Activated CD4-positive, alpha-beta memory T cell treated with anti-CD3 and anti-CD28 coated beads for 36 hours (primary cell): ENCODE measurements at places on chromosomes 1 and 21.

- no peak for DNase-seq
These were observed 104.0 kb downstream of the BRINP2 start for GRCh38 chr1:177274687-177275211.

DNA sequence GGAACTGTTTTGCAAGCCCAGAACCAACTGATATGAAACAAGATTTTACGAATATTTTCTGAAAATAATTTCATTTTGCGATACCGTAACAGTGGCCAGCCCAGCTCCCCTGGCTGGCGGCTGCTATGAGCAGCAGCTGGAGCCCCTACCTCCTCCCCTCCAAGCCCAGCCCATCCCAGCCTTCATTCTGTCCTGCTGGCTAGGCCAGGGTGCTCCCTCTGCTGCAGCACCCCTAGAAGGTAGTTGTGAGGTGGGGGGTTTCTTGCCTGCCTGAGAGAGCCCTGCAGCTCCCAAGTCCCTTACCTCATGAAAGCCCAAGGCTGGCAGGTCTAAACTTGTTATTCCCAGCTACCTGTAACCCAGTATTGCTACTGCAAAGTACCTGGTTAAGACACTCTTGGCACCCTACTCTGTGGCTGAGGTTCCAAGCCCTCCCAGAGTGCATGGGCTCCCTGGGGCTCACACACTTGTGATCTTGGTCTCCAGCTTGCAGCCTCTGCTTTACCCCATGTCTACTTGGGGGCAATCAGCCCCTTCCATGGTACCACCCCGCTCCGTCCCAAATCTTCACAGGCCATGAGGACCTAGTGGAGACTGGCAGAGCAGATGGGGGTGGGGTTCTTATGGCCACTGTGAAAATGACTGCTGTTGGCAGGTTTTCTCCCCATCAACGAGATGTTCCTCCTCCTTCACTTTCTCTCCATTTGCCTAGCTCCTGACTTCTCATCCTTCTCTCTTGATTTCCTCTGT lies 239.8 kb downstream of the TRABD2B start:
- DNase-seq = no peak

DNA sequence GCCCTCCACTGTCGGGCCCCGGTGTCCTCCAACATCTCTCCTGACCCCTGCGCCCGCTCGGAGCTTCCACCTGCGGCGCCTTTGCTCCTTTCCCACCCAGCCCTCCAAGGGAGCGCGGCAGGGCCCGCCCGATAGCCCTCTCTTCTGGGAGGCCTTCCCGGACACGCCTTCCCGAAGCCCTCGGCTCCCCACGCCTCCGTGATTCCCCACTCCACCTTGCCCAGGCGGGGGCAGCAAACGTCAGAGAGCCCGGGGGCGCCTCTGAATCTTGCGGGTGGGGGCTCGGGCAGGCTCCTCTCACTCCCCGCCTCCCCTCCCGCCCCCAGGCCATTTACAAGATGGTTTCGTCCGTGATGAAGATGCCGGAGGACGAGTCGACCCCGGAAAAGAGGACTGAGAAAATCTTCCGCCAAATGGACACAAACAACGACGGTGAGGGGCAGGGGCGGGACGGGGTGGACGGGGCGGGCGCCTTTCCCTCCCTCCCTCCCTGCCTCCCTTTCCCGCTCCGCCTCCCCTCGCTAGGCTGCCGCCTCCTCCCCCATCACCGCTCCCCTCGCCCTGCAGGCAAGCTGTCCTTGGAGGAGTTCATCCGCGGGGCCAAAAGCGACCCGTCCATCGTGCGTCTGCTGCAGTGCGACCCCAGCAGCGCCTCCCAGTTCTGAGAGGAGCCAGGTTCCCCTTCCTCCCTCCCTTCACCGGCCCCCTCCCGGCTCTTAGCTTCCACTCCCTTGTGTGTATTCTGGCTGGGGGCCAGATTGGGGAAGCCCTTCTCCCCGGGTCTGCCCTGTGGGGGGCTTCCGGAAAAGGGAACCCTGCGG lies 7.1 kb downstream of the HPCA start:
- DNase-seq = peak; percentile 29

- peak; percentile 48 for DNase-seq
These were observed 41.7 kb downstream of the ITPKB start for GRCh38 chr1:226697151-226697928.

- no peak for DNase-seq
These were observed 8.6 kb downstream of the RIIAD1 start for GRCh38 chr1:151729966-151730291.

- no peak for DNase-seq
These were observed 12.0 kb upstream of the BGLAP start for GRCh38 chr1:156229809-156230472.

DNA sequence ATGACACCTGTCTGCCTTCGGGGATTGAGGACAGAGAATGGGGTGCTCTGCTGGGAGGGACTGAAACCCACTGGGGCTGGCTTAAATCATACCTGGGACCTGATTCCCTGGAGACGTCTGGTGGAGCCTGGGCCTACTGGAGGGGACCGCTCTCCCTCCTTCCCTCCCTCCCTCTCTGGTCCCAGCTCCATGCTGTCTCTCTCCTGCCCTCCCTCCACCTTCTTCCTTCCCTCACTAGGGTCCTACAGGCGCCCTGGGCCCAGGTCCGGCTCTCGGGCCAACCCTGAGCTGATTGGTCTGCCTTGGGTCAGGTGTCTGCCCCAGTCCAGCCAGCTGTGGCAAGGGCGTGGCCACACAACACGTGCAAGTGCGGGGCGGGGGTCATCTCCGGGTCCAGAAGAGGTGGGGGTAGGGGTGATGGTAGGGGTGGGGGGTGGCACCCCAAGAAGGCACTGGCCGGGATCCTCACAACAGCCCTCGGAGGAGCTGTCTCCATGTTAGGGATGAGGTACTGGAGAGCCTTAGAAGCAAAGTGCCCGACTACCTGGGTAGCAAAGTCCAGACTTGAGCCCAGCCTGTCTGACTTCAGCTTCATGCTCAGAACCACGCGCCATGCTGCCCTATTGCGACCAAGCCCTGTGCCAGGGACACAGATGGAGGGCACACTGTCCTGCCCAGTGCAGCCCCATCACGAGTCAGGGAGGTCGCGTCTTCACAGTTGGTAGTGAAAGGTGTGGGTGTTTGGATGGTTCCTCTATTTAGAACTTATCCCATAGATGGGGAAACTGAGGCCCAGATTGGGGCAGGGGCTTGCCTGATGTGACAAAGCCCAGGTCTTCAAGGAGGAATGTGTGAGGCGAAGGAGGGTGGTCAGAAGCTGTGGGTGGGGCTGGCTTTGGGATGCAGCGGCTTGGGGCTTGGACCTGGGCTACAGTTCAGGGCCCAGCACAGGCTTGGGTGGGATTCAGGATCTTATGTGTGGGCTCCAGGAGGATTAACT lies 574.1 kb downstream of the PTPRU start:
- no peak for DNase-seq

DNA sequence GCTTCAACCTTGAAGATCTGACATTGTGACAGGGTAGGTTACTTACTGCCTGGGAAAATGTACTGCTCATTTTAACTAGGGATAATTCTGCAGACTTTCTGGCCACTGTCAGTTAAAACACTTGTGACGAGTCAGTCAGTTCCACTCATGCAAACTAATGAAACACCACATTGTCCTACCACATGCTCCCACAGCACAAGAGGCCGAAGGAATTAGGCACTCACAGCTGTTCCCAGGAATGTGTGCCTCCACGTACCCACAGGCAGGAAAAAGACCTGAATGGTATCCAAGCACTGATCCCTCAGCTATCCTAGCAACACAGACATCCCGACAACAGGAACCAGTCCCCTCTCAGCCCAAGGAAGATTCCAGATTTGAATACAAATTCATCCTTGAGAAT lies 12.3 kb downstream of the BCAR3 start:
- no peak for DNase-seq

- no peak for DNase-seq
These were observed 392.0 kb downstream of the PLPP3 start for GRCh38 chr1:56187405-56187804.

- no peak for DNase-seq
These were observed 81.0 kb downstream of the RPS6KC1 start for GRCh38 chr1:213131851-213132655.

DNA sequence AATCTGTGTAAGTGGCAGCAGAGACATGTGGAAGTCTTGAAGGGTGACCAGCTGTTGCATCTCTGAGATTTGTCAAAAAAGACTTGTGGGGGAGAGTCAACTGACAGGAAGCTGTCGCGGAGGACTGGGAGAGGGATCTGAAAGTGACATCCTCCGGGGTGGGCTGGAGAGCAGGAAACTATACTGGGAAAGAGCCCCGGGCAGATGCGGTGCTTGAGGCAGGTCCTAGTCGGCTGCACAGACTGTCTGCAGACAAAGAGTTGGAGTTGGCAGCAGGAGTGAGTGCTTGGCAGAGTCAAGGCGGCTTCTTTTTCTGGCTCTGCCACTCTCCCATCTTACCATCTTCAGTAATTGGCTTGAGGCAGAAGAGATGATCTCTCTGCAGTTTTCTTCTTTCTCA lies 294.0 kb upstream of the C1orf87 start:
- no peak for DNase-seq

- no peak for DNase-seq
These were observed 207.5 kb upstream of the SAMSN1 start for GRCh38 chr21:14753466-14754258.

DNA sequence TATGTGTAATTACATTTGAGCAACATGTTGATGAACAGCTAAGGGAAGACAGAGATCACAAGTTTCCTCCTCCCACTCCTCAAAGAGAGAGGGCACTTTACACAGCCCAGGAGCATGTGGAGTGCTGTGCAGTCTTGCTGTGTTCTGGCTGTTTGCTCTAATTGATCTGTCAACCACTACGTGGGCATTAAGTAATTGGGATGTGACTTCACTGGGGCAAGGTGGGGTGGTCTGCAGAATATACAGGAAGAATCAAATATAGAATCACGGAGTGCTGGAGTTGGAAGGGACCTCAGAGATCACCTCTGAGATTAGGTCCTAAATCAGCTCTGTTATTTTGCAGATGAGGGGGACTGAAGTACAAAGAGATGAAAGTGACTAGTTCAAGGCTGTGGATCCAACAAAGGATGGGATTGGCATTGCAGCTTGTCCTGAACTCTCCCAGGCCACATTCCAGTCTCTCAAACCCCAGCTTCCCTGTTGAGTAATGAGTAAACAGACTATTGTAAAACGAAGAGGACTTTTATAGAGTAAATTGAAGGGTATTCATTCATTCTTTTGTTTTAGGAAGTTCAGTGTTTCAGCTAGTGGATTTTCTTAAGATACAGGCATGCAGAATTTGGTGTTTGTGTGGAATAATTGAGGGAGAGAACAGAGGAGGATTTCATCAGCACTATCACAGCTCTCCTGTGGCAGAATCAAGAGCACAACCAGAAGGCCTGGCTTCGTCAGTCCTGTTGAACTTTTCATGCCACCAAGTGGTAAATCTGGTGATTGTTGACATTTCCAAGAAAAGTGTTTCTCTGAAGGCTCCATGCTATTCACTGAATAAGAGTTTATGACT lies 22.4 kb downstream of the NOS1AP start:
- no peak for DNase-seq

- no peak for DNase-seq
These were observed 3.2 kb downstream of the ID3 start for GRCh38 chr1:23555986-23556634.
